ENCODE measurements at places on chromosomes 2 and 18.
A peak's percentile ranks its signal among the peaks of the same experiment; 100 is the strongest.

GRCh38 chr2:8053216-8053615 lies 628.6 kb upstream of the ID2 start:
- DNase-seq, result no peak

- no peak for DNase-seq
These were observed 161.8 kb downstream of the LNPK start for GRCh38 chr2:175840256-175840655.

GRCh38 chr18:55239740-55240139 lies 280.5 kb upstream of the CCDC68 start:
- DNase-seq, result peak; percentile 3

GRCh38 chr2:110688594-110689091 lies 10.8 kb upstream of the BUB1 start:
- DNase-seq, result no peak

DNA sequence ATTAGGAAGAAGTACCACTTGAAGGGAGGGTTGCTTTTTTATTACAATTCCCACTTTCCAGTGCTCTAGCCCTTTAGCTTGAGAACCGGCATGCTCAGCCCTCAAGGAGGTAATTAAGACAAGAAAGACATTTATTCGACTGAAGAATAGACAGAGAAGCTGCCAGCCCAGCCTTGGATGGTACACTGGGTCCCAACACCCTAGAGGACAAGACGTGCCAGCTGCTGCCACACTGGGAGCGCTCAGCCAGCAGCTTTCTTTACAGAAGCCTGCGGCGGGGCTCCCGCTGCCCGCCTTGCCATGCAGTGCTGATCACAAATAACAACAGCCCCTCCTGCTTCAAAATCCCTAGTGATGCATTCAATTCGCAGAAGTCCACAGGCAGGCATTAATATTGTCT lies 746.3 kb upstream of the RAB6C start:
- no peak for DNase-seq

DNA sequence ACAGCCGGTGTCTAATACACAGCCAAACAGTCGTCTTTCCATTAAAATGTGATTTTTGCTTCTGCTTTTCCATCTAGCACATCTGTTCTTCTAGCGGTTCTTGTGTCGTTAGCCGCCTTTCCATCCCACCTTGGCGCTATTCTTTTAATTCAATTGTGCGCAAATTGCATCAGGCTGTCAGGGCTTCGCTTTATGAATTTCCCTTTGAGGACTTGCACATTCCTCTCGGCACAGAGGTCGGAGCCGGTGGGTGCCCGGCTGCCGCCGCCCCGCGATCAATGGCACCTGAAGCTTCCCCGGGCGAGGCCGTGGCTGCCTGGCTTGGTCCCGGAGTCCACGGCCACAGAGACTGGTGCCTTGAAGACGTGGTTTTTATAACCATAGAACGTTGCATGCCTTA lies 33.9 kb upstream of the TSPYL6 start:
- DNase-seq, result no peak

- DNase-seq, result no peak
These were observed 75.7 kb downstream of the MBOAT2 start for GRCh38 chr2:8927510-8928455.

GRCh38 chr2:212409560-212409959 lies 129.0 kb downstream of the ERBB4 start:
- no peak for DNase-seq

- DNase-seq, result no peak
These were observed 421.5 kb upstream of the MEIS1 start for GRCh38 chr2:66013456-66013855.

- no peak for DNase-seq
These were observed 92.5 kb downstream of the EPB41L5 start for GRCh38 chr2:120105360-120105759.

DNA sequence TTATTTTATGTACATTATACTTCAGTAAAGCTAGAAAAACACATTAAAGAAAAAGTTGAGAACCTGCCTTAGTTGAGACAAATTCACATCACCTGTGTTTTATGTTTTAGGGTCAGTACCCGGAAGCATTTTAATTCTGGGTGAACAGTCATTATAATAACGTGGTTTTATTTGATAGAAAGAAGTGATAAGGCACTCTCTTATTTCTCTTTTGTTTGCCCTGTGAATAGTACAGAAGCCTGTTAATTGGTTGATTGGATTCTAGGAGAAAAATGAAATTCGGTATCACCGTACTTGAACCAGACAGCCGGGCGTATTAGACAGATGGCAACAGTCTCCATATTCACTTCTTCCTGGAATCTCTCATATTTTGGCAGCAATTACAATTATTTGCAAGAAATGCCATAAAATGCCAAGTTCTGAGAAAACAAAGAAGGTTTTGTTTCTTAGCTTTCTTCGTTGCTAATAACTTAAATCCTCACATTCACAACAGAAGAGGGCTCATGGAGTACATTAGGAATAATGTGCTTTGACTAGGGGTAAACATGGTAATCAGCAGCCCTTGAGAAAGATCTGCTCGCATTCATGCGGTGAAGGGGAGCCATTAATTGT lies 168.7 kb upstream of the RASGRP3 start:
- DNase-seq, result no peak

- no peak for DNase-seq
These were observed 217.1 kb downstream of the KLHL29 start for GRCh38 chr2:23602116-23602515.

GRCh38 chr2:182496596-182496995 lies 69.8 kb upstream of the PDE1A start:
- DNase-seq, result no peak

GRCh38 chr2:74576863-74577229 lies 22.3 kb downstream of the DOK1 start:
- DNase-seq, result no peak

GRCh38 chr2:43158259-43158880 lies 68.0 kb downstream of the ZFP36L2 start:
- no peak for DNase-seq

DNA sequence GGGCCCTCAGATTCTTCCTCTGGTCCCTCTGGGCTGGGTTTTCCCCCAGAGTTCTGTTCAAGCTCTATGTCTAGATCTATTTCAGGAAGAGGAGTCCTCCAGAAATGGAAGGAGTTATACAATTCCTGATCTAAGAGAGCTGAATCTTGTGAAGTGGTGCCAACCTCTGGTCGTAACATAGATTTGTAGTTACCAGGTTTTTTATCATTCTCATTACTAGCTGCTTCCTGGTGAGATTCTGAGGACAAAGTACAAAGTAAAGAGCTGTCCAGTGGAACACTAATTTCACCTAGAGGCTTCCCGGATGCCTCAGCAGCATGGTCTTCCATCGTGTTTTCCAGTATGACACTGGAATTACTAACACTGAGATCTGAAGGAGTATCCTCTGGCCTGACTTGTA lies 44.1 kb downstream of the PPP4R1 start:
- DNase-seq, result no peak

GRCh38 chr2:160893581-160893980 lies 266.6 kb upstream of the TANK start:
- no peak for DNase-seq

GRCh38 chr2:10579876-10580514 lies 109.8 kb downstream of the NOL10 start:
- DNase-seq, result no peak

GRCh38 chr2:162549081-162549480 lies 205.1 kb downstream of the GCA start:
- DNase-seq, result no peak

DNA sequence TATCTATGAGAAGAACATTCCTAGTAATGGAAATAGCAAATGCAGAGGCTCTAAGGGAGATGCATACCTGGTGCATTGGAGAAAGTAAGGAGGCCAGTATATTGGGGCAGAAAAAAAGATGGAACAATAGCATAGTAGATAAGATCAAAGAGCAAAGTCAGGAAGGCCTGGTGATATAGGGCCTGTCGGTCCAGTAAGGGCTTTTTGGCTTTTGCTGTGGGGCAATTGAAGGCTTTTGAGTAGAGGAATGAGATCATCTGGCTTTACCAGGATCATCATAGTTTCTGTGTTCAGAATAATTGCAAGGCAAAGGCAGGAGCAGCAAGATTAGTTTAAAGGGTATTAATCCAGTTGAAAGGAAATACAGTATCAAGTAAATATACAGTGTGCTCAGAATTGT lies 111.8 kb downstream of the EHBP1 start:
- no peak for DNase-seq
